ENCODE measurements at places on chromosomes 3 and 15. TPM values are rescaled to one million over a fixed set of nuclear protein-coding genes. Genes with fewer than 3 reads are reported as not detected.

DNA sequence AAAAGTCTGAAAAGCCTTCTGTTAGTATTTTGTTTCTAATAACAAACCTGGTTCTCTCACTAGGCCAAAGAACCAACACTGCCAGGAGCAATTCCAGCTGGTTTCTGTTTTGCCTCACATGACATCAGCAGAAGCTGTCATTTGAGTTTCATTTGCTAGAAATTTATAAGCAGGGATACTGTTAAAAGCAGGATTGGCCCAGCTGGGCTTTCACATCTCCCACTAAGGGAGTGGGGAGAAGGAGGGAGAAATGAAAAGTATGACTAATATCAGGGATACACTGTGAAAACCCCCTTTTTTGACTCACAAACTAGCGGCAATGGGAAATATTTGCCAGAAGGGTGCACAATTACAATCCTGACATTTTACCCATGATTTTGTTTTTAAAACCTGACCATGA is 5.3 kb downstream of the CCDC80 start:
- DNase-seq = no peak

- no peak for DNase-seq
These were observed 63.6 kb downstream of the SMAD6 start for GRCh38 chr15:66765478-66766281.

GRCh38 chr3:152258448-152259393 is 10.0 kb upstream of the MBNL1 start:
- DNase-seq = no peak

GRCh38 chr15:90181776-90182175 is 19.4 kb upstream of the SEMA4B start:
- no peak for DNase-seq

GRCh38 chr3:71389911-71390573 is 193.5 kb downstream of the FOXP1 start:
- no peak for DNase-seq

DNA sequence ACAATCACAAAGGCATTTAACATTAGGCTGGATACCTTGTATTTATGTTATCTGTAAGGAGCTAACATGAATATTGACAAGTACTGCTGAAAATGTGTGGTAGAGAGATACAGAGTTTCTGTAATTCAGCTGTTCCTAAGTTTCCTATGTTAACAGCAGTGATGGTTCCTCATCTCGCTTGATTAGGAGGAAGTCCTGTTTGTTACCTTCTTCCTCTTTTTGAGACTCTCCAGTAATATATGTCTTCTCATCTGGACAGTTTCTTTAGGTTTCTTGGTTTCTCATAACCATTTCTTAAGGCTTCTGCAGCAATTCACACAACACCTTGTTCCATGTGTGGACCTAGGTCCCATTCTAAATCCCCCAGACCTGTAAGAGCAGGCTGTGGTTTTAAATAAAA is 11.4 kb upstream of the PEX5L start:
- no peak for DNase-seq

DNA sequence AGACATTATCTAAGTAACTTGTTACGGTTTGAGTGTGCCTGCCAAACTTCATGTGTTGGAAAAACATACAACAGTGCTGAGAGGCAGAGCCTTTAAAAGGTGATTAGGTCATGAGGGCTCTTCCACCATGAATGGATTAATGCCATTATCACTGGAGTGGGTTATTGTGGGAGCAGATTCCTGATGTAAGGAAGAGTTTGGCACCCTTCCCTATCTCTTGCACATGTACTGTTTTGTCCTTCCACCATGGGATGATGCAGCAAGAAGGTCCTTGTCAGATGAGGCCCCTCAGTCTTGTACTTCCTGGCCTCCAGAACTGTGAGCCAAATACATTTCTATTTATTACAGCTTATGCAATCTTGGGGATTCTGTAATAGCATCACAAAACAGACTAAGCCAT is 413.9 kb downstream of the EPHA3 start:
- DNase-seq = no peak

DNA sequence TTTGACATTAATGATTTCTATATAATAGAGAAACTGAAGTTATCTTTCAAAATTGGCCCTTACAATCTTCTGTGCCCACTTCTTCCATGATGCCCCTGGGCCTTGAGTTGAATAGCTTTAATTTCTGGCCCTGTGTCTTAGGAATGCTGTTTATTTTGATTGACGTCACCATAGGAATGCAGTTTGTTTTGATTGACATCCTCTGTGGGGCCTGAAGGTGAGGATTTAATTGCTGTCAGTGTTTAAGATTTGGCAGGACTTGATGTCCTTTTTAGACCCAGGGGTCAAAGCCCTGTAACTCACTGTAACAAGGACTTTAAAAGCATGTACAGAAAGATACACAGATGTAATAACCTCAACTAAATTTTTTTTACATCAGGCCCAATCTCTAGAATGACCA is 83.3 kb downstream of the GLDN start:
- DNase-seq = no peak

DNA sequence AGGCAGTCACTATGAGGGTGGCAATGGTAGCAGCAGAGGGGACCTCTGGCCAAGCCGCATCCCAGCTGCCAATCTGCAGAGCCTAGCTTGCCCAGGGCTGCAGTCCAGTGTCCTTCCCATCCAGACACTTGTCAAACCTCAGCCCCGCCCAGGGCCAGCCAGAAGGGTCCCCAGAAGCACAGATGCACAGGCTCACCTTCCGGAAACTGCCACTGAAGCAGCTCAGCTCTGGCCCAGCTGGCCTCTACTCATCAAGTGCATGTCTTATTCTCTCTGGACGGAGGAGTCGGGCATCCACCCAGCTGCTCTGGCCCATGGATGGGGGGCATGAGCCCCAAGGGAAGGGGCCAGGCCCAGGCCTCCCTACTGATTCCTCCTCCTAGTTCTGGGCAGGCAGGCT is 69.2 kb downstream of the DNAJB8 start:
- DNase-seq = no peak

- no peak for DNase-seq
These were observed 42.4 kb downstream of the TNIK start for GRCh38 chr3:171417813-171418212.

DNA sequence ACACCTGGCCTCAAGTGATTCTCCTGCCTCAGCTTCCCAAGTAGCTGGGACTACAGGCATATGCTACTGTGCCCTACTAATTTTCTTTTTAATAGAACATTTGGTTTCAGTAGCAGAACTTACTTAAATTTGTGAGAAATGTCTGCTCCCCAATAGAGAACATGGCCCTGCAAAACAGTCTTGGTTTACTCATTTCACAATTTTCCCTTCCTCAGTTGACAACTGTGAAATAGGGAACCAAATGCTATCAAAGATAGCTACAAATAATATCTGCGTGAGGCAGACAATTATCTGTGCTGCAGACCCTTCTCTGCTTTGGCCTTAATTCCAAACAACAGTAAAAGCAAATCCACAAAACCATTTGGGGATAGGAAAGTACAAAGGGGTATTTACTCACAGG is 22.6 kb downstream of the METTL6 start:
- no peak for DNase-seq

- no peak for DNase-seq
These were observed 19.1 kb upstream of the FSIP1 start for GRCh38 chr15:39801641-39802309.

DNA sequence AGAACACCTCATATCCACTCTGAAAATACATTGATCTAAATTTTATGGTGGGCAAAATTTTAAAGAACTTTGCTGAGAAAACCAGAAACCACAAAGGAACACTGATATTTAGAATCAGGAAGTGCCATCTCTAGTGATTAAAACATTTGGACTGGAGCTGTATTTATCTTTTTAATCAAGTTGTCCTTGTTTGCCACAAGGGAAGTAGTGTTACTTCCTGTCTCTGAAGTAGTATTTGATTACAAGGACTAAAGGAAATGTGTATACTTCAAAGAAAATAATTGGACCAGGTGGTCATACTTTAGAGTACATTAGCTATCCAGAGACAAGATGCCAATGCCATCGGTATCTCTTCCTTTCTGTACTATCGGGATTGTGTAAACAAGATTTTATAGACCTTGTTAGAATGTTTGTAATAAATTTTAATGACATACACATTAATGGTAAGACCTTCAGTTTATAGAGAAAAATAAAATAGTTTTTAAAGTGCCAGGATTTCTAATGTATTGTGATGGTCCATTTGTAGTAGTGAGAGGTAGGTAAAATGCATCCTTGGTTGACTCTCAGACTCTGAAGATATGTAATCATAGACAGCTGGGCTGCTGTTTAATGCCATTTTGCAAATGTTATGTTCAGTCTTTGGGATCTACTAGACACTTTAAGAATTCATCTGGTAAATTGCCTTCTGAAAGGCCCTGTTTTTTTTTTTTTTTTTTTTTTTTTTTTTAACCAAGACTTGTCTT is 131.9 kb downstream of the B3GALNT1 start:
- DNase-seq = no peak

DNA sequence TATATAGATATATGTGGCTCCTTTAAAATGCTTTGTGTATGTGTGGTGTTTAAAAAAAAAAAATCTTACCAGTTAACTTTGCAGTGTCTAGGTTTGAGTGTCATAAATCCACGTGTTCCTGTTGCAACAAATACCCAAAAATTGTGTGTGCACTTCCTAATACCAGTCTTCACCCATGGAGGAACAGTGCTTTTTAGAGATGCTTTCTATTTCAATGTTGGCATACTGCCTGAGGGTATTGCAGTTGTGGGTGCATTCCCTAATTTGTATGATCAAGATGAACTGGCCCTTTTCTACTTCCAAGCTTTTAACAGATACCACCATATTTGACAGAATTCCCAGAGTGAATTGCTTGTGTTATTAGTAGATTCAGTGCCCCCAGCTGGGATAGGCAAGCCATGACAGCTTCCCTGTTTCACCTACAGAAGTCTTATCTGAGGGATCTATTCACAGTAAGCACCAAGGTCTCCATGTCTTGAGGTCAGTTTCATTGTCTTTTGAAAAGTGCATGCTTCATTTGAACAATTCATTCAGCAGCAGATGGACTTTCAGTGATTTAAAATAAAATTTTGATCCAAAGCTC is 68.9 kb upstream of the GOLGA6B start:
- DNase-seq = no peak

GRCh38 chr3:28347374-28348264 is 902 bp upstream of the ZCWPW2 start:
- no peak for DNase-seq

DNA sequence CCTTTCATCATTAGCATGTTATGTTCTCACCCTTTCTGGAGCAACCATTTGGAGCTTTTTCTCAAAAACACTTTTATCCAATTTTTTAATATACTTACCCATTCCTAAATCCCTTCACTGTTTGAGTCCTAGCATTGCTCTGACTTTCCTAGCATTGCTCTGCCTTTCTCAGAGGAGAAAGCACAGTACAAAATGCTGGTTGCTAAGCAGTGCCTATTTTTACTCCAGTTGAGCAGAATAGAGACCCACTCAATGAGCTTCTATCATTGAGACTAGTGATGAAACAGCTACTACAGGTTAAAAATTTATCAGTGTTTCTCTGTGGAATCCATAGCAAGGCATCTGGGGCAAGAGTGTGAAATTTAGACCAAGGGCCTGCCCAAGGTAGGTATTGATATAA is 21.8 kb upstream of the IL1RAP start:
- DNase-seq = no peak

GRCh38 chr3:107263269-107264021 is 113.8 kb upstream of the CCDC54 start:
- no peak for DNase-seq

The PGBD4 gene
- 0.98 TPM for total RNA-seq

The TUSC2 gene
- total RNA-seq = 14.3 TPM

The OGG1 gene
- total RNA-seq = 9.1 TPM

The BCHE gene
- 37.2 TPM for total RNA-seq

The SLC35G2 gene
- 0.51 TPM for total RNA-seq

The CCDC191 gene
- total RNA-seq = 0.79 TPM

The SLC22A13 gene
- 0.14 TPM for total RNA-seq
